ENCODE measurements at places on chromosomes 4 and X.
A peak's percentile ranks its signal among the peaks of the same experiment; 100 is the strongest.

DNA sequence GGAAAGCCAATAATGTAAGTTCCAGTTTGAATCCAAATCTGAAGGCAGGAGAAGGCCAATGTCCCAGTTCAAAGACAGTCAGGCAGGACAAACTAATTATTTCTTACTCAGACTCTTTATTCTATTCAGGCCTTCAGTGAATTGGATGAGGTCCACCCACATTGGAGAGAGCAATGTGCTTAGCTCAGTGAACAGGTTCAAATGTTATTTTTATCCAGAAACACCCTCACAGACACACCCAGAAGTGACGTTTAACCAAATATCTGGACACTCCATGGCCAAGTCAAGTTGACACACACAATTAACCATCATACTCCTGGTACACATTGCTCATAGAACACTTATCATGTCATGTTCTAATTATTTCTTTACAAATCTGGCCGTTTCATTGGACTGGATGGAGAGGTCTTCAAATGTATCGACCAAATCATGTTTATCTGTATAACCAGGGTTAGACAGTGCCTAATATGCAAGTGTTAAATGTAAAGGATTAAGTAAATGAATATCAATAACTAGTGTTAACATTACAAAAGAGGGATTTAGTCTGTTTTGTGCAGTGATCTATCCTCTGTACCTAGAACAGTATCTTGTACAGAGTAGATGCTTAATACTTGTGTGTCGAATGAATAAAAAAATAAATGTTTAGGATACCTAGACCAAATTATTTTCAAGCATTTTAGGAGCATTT, 27.1 kb upstream of the XK start:
- DNase-seq: no peak

DNA sequence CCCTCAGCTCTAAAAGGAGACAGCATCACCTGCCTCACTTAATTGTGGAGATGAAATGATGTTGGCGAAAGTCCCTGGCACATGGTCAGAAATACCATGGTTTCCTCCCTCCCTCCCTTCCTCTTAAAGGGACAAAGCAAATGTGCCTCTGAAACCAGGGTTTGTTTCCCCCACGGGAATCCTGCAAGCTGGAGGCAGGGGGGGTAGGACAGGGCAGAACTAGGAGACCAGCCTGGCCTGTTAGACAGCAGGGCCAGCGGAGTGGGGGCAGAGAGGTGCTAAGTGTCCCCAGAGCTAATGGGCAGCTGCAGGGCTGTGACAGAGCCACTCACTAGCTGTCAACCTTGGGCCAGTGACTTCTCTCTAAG, 5.7 kb downstream of the RTL5 start:
- peak; percentile 24 for DNase-seq

GRCh38 chrX:42242004-42242403, 318.6 kb upstream of the CASK start:
- DNase-seq: no peak

- DNase-seq: no peak
Measured at GRCh38 chrX:17859609-17860178, 1.4 kb downstream of the RAI2 start.

DNA sequence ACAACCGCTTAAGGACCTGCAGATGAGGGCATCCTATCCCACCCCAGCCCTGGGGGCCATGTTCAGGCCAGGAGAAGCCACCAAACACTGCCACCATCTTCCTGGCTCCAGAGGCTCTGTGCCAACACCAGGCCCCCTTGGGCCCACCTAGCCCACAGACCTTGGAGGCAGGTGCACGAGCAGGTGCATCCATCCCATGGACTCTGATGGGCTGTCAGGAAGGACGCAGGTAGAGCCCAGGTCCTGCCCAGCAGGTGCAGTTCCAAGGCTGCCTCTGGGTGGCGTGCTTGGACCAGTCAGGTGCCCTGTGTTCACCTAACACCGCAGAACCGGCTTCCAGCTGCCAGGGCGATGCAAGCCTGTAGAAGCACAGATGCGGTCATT, 22.8 kb upstream of the PDE6B start:
- DNase-seq: peak; percentile 25

- peak; percentile 94 for DNase-seq
Measured at GRCh38 chr4:181952478-181952877, 290.7 kb upstream of the TENM3 start.

DNA sequence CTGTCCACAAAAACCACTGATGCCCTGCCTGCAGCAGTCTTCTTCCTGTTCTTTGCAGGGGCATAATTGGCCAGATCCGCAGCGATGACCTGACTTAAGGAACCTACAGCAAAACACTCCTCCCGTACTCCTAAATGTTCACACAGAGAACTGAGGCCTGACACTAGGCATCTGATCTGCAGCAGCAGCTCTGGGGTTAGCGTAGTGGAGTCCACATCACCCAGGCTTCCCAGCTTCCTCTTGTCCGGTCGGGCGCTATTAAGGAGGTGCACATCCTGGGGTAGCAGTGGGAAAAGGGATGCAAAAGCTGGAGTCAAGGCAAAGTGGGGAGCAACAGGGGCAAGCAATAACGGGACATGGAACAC, 758 bp downstream of the SCFD2 start:
- DNase-seq: peak; percentile 40

GRCh38 chr4:124804041-124804440, 91.5 kb upstream of the ANKRD50 start:
- DNase-seq: no peak

- no peak for DNase-seq
Measured at GRCh38 chr4:78799551-78800495, 23.7 kb downstream of the BMP2K start.

DNA sequence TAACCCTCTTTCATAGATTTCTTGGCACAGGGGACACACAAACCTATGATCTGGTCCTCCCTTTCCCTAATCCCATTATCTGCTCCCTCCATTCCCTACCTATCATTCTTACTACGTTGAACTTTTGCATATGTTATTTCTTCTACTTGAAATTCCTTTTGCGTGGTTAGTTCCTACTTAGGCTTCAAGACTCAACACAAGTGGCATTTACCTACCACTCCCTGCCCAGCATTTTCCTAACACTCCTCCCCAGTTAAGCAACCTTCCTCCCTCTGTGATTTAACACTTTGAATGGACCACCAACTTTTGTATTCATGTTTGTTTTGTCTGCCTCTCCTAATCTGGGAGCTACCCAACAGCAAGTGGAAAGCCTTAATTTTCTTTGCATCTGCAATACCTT, 1113.7 kb downstream of the STIM2 start:
- no peak for DNase-seq

DNA sequence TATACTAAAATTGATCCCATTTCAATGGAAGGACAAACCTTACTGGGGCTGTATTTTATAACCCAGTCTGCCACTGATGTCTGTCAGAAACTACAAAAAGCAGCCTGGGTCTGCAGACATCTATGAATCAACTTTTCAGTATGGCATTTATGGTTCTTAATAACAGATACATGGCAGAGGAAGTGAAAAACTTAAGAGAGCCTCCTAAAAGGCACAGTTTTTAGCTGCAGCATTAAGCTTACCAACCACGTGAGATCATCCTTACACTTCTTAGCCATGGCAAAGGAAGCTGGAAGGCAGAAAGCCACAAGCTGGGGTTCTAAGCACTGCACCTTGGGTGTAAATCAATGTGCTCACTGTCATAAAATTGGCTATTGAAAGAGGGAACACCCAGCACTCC, 16.6 kb upstream of the UGT2B17 start:
- no peak for DNase-seq

DNA sequence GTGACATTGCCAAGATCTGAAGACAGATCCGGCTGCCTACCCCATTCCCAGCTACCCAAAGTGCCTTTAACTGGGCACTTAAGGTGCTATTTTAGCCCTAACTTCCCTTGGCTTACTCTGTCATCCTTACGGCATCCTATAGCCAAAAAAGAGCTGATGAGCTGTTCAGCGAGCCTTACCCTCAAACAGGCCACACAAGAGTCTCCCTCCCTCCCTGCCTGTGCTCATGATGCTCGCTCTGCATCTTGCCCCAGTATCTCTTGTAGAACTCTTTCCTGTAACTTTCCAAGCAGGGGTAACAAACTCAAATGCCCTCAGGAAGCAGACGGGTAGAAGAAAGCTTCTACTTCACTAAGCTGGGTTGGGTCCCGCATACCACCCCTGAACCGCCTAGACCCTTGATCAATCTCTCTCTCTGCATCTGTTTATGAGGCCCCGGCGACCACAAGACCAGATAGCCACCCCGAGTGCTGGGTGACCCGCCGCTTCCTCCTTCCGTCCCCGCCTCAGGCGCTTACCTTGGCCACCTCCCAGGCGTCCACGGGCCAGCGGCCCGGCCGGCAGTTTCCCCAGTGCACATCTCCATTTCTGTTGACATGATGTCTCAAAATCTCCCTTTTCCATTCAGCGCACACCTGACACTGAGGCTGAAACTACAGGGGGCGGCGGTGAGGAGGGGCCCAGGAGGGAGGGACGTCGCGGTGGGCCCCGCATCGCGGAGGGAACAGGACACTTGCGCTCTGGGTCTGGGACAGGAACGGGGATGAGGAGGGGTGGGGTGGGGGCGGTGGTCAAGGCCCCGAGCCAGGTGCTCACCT, 663 bp downstream of the CXorf38 start:
- peak; percentile 43 for DNase-seq

GRCh38 chr4:113901994-113902787, 77.3 kb downstream of the ARSJ start:
- no peak for DNase-seq

DNA sequence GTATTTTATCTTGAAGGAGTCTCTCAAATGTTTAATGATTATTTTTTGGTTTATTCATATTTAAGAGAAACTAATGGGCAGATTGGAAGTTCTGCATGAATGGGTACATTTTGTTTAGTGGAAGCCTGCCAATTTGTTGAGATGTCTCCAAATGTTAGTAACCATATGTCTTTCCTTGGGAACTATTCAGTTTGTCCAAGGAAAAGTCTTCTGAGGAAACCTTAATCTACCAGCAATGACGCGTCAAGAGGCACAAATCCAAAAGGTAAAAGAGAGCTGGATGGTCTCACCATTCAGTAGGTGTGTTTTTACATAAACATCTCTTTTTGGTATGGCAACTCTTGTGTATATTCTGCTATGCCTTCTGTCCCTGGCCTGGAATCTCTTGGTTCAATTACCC, 37.4 kb upstream of the NDST3 start:
- DNase-seq: no peak

DNA sequence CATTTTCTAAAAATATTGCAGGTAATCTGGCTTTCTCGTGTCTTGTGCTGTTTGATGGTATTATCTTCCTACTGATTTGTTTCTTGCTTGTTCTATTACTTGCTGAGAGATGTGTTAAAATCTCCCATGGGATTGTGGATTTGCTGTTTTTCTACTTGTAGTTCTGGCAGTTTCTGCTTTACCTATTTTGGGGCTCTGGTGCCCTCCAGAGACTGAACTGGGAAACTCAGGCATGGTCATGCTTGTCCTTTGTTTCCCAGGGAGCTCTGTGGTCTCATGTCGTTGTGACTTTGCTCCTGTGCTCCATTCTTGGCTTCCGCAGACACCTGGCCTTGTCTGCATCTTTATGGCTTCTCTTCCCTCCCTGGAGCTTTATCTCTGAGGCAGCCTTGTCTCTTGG, 39.5 kb downstream of the NSD2 start:
- DNase-seq: peak; percentile 72

DNA sequence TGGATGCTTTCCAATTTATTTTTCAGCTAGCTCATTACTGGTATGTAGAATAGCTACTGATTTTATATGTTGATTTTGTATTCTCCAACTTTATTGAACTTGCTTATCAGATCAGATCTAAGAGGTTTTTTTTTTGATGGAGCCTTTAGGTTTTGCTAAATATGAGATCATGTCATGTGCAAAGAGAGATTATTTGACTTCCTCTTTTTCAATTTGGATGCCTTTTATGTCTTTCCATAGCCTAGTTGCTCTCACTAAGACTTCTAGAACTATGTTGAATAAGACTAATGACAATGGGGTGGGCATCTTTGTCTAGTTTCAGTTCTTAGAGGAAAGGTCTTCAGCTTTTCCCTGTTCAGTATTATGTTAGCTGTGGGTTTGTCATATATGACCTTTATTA, 11.7 kb downstream of the MAGEE1 start:
- DNase-seq: no peak

GRCh38 chrX:75893281-75893680, 108.2 kb upstream of the MAGEE2 start:
- DNase-seq: no peak

- no peak for DNase-seq
Measured at GRCh38 chr4:20043991-20044390, 207.7 kb upstream of the SLIT2 start.

GRCh38 chr4:37665333-37666320, 20.5 kb downstream of the RELL1 start:
- no peak for DNase-seq

- DNase-seq: no peak
Measured at GRCh38 chrX:29834764-29835163, 380.6 kb upstream of the MAGEB2 start.

DNA sequence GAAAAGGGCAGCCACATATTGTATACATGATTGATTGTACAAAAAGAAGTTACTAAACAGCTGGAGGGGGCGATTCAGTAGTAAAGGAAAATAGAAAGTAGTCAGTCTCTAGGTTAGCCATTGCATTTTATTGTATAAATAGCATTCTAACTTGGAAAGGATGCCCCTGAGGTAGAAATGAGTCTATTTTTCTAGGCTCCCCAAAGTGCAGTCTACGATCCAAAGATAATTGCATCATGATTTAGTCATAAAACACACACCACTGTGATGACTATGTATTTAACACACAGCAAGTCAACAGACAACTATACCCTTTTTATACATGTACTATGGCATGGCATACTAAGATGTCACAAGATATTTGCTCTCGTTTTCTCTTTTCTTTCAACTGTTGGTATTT, 204.9 kb downstream of the APBB2 start:
- peak; percentile 84 for DNase-seq

- DNase-seq: peak; percentile 15
Measured at GRCh38 chr4:89755220-89755619, 81.7 kb downstream of the SNCA start.

GRCh38 chr4:120865985-120866384, 56.5 kb downstream of the PRDM5 start:
- DNase-seq: no peak

DNA sequence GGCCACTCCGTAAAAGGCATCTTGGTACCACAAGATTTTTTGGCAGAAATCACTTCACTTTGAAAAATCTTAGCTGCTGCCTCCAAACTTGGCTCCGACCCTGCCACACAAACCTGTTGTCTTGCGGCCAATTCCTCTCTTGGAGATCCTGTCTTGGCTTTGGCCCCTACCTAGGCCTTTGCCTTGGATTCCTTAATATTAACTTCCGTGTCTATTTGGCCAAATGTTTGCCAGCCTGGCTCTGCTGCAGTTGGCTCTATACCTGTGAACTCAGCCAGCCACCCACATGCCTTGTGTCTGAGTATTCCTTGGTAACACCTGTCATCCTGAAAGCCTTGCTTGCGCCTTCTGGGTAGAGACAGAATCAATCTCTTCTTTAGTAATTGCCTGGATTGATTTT, 12.5 kb downstream of the GRXCR1 start:
- DNase-seq: no peak

- no peak for DNase-seq
Measured at GRCh38 chr4:157674699-157675098, 454.2 kb downstream of the GRIA2 start.
